NCI-H1105 treated with DMSO at 0.1 percent for 48 hours (cell line): ENCODE measurements at places on chromosomes 1 and 21.

- peak; percentile 87 for DNase-seq
These were observed 122.3 kb upstream of the BACE2 start for GRCh38 chr21:41045534-41046268.

DNA sequence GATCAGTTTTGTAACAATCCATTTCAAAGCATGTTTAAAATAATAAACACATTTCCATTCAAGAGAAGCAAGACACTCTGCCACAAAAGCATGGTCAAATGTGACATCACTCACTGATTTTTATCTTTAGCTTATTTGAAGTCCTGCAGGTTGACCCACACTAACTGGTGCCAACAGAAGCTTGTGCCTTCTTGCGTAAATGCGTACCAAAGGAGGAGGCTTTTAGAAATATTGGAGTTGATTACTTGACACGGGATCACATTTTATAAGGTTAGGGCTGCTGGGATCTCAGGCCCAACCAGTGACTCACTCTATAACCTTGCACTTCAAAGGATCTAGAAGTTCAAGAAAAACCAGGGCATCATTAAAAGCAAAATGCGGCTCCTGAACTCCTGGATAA, 203.6 kb downstream of the PCP4 start:
- DNase-seq = no peak

- no peak for DNase-seq
These were observed 2.3 kb upstream of the MSH4 start for GRCh38 chr1:75794382-75794781.

- no peak for DNase-seq
These were observed 9.2 kb downstream of the POU2F1 start for GRCh38 chr1:167229719-167230385.

GRCh38 chr1:19775831-19776230, 23.9 kb downstream of the TMCO4 start:
- no peak for DNase-seq

- DNase-seq = no peak
These were observed 12.1 kb upstream of the MNDA start for GRCh38 chr1:158818975-158819431.

DNA sequence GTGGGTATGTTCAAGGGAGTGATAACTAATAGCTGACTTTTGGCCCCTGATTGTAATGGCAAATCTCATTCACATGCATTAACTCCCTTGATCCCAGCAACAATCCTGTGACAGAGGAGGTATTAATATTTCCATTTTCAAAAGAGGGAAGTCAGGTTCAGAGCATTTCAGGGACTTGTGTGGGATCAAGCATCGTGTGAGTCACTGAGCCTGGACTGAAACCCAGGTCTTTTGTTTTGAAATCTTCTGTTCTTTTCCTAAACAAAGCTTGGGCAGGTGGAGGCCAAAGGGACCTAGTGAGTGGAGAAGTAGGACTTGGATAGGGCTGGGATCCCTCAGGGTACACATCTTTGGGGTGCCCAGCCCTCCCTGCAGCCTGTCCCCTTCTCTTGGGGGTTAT, 37.9 kb downstream of the ETNK2 start:
- DNase-seq = no peak

- DNase-seq = no peak
These were observed 225.8 kb upstream of the PROX1 start for GRCh38 chr1:213761845-213762407.

DNA sequence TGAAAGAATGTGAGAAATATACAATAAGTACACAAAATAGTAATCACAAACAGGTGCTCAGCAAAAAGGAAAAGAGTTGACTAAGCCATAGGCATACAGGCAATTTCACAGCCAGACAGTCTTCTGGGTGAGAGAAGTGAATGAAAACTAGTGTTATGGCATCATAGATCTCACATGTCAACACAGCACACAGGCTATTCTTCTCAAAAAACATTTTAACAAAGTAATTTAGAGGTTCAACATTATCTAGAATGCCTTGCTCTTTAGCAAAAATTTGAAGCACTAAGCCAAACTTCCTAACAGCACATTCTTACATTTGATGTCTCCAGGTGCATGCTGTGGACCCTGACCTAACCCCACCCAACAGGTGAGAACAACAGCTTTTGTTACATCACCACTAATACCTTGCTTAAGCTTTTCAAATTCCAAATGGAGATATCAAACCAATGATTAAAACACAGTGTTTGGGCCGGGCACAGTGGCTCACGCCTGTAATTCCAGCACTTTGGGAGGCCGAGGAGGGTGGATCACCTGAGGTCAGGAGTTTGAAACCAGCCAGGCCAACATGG, 30.5 kb downstream of the OTUD7B start:
- no peak for DNase-seq

GRCh38 chr1:5637171-5637570, 355.1 kb downstream of the NPHP4 start:
- DNase-seq = peak; percentile 50

GRCh38 chr1:226661965-226662364, 77.1 kb downstream of the ITPKB start:
- DNase-seq = no peak

- no peak for DNase-seq
These were observed 66.1 kb downstream of the FASLG start for GRCh38 chr1:172724765-172725613.

DNA sequence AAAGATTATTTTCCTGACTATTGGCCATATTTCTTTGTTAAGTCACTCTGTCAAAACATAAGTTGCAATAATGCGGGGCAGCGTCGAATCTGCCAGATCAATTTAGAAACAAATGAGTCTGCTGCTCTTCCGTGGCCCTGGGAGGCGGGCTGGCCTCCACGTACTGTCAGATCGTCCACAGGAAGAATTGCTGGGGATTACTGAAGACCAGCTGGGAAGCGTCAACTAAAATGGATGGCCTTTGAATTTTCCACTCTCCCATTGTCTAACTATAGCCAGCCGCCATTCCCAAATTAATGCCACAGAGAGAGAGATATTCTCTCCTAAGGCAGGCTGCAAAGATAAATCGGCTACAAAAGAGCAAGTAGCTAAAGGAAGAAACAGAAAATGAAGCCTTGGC, 560.2 kb downstream of the SMYD3 start:
- DNase-seq = no peak

GRCh38 chr1:235865565-235866204, 1.0 kb downstream of the LYST start:
- DNase-seq = no peak

- DNase-seq = no peak
These were observed 43.7 kb downstream of the TRIT1 start for GRCh38 chr1:39839651-39840050.

DNA sequence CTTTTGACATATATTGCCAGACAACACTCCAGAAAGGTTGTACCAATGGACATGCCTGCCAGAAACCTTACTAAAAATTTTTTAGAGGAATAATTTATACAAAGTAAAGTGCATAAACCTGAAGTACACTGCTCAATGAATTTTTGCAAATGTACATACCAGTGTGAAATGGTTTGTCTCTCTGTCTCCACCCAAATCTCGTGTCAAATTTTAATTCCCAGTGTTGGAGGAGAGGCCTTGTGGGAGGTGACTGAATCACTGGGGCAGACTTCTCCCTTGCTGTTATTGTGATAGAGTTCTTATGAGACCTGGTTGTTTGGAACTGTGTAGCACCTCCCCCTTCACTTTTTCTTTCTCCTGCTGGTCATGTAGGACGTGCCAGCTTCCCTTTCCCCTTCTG, 168.8 kb downstream of the RWDD3 start:
- no peak for DNase-seq

DNA sequence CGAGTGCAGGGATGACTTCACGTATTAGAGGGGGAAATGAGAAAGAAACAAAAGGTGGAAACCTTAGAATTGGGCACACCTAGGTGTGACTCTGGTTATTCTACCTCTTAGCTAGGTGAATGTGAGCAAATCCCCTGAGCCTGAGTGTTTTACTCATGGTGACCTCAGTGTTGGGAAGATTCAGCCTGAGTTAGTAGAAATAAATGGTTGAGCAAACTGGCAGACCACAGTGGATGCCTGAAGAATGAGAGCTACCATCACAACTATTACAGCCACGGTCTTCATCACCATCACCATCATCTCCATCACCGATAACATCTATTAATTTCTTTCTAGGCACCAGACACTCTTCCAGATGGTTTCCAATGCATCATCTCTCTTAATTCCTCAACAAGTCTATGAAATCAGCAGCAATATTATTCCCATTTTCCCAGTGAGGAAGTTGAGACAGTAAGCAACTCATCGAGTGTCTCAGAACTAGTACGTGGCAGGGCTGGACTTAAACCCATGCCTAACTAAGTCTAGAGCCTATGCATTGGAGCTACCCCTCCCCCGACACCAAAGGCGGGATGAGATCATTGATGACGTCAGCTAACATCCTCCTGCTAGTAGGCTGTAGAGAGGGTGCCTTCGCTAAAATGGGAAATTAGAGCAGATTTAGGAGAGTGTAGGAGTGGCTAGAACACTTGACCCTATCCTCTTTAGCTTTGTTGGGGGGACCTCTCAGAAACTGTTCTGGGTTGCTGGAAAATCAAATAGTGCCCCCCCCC, 7.9 kb upstream of the KAZN start:
- no peak for DNase-seq

- DNase-seq = no peak
These were observed 108.2 kb upstream of the SLC35F3 start for GRCh38 chr1:233796146-233796783.

- no peak for DNase-seq
These were observed 29.4 kb downstream of the SMYD3 start for GRCh38 chr1:246477634-246478033.

DNA sequence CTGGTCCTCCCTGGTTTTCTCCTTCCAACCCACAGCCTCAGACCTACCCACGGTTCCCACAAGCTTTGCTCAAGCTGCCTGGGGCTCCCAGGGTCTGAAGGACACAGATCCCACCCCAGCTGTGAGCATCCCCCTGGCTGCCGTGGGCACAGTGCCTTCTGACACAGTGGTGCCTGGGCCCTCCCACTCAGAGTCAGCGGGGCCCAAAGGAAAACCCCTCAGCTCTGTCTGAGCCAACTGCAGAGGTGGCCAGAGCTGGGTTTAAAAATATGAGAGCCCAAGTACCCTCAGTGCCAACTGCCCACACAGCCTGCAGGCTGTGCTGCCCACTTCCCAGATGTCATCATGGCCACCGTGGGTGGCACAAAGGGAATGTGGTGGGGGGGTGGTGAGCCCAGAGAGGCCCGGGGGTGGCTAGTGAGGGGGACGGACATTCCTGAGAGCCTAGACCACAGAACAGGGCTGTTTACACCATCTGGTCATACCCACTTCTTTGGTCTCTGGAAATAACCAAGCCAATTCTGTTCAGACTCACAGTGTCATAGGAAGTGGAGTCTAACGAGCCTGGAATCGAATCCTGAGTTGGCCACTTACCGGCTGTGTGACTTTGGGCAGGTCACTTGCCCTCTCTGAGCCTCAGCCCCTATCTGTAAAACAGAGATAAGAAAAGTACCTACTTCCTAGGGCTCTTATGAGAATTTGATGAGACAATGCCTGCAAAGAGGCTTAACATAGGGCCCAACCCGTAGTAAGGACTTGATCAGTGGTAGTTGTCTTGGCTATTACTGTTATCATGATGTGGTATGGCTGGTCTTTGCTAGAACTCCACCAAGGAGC, 85.5 kb downstream of the CAMK2N1 start:
- no peak for DNase-seq

- no peak for DNase-seq
These were observed 23.2 kb downstream of the C1orf94 start for GRCh38 chr1:34199927-34200326.

DNA sequence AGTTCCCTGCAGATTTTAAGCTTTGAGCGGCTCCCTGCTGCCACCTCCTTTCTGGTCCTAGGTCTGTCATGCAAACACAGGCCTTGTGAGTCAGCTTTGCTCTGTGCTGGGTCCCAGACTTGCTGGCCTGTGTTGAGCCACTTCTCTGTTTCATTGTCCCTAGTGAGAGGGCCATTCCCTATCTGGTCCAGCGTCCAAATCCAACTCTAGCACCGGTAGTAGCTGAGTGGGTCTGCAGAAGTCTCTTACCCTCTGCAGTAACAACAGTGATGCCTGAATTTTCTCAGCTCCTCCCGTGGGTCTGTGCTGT, 5.8 kb downstream of the TTC22 start:
- no peak for DNase-seq

DNA sequence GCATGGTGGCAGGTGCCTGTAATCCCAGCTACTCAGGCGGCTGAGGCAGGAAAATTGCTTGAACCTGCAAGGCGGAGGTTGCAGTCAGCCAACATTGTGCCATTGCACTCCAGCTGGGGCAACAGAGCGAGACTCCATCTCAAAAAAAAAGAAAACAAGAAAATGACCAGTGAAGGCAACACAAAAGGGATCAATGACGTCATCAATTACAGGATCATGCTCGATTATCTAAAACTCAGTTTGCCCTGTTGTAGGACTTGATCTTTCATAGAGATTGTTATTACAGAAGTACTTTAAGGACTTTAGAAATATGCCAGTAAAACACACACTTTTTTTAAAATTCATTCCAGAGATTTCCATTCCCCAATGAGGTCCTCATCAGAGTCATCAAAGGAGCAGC, 147.8 kb downstream of the ETS2 start:
- no peak for DNase-seq

DNA sequence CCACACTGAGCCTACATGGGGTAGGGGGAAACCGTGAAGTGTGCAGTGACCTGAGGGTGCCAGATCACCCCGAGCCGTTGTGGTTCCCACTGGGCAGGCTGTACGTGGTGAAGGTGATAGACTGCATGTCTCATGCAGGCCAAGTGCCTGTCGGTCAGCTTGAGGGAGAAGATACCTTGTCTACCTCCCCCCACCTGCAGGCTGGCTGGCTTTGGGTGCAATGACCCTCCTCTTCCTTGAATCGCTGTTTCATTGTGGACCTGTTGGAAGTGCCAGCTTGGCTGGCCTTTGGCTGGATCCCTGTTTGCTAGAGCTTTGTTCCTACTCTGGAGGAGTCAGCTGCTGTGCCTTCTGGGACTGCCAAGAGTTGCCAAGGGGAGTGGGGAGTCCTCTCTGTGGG, 92.5 kb downstream of the GALNT2 start:
- no peak for DNase-seq

DNA sequence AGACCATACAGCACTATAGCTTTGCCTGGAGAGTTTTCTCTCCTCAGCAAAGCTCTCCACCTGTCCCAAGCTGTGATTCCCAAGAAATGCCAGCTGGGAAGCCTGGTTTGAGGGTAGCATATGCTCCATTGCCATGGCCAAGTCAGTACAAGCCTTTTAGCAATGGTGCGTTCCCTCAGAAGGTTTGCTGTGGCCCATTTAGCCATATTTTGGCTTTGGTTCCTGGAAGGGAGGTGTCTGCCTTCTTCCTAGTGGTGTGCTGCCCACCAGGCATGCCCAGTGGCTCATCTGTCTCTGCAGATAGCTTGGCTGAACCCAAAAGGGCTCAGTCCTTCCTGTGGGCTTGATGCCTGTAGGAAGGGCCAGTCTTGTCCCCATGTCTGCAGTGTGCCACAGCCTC, 32.4 kb downstream of the GALNT2 start:
- DNase-seq = no peak
